ENCODE measurements at places on chromosomes 7 and 10.

GRCh38 chr7:137592232-137592896, 248.8 kb upstream of the PTN start:
- DNase-seq = peak; percentile 64

DNA sequence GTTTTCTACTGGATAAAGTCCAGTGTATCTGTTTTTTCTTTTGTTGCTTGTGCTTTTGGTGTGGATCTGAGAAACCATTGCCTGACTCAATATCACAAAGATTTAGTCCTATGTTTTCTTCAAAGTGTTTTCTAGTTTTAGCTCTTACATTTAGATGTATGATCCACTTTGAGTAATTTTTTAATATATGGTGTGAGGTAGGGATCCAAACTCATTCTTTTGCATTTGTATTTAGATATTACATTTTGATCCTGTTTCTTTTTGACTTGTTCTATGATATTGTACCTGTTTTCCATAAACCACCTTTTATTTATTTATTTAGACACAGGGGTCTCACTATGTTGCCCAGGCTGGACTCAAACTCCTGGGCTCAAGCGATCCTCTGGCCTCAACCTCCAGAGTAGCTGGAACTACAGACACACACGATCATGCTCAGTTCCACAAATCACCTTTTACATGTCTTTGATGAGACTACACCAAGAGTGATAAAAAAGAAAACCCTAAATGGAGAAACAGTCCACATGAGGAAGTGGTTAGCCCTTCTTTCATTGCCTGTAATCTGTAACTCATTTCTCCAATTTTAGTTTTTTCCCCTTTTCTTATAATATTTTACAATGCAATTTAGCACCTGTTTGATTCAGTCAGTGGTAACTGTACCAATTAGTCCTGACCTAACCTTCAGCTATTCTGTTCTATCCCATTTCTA, 86.0 kb downstream of the SLC37A3 start:
- DNase-seq = no peak

DNA sequence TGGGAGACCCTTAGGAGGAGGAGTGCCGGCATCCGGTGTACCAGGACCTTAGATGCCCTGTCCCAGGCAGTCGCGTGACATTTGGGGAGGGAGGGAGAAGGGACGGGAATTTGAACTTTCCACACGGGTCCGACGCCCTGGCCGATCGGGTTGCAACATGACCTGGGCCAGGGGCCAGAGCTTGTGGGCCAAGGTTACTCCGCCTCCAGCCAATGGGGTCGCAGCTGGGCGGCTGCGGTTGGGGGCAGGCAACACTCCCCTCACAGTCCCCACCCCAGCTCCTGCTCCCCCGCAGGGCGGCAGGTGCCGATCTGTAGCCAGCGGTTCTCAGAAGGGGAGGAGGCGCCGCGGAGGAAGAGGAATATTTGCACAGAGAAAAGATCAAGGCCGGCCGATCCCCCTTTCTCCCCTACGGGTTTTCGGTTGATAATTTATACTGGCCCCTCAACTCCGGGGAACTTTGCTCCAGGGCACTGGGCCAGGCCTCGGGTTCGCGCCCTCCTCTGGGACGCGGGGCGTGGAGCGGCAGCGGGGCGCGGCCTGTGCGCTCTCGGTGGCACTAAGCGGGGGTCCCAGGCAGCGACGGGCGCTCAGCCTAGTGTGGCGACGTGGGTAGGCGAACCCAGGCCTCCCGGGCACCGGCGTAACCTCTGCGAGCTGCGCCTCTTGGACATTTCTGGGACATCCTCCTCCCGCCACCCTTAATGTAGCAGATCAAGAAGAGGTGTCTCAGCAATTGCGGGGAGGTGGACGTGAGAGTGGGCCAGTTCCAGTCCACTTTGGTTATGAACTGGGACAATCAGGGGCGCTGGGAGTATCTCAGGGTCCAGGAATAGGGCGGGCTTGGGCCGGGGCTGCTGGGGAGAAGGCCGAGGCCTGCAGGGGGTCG, 1.2 kb downstream of the MLXIPL start:
- DNase-seq = no peak

DNA sequence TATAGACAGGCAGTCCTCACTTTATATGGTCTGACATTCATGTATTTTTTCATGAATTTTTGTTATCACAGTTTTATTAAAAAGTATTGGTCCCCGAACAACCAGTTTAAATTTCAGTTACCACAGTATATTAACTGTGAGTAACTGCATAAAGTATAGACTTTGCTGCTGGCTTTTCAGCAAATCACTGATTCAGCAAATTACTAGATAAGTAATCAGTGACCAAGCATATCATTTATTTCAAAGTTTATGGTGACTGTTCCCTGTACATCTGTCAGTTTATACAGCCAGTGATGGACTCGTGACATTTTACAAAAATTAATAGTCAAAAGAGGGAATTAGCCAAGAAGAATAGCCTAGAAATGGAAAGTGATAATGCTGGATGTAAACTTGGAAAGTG, 266.7 kb upstream of the CHRM2 start:
- DNase-seq = no peak

DNA sequence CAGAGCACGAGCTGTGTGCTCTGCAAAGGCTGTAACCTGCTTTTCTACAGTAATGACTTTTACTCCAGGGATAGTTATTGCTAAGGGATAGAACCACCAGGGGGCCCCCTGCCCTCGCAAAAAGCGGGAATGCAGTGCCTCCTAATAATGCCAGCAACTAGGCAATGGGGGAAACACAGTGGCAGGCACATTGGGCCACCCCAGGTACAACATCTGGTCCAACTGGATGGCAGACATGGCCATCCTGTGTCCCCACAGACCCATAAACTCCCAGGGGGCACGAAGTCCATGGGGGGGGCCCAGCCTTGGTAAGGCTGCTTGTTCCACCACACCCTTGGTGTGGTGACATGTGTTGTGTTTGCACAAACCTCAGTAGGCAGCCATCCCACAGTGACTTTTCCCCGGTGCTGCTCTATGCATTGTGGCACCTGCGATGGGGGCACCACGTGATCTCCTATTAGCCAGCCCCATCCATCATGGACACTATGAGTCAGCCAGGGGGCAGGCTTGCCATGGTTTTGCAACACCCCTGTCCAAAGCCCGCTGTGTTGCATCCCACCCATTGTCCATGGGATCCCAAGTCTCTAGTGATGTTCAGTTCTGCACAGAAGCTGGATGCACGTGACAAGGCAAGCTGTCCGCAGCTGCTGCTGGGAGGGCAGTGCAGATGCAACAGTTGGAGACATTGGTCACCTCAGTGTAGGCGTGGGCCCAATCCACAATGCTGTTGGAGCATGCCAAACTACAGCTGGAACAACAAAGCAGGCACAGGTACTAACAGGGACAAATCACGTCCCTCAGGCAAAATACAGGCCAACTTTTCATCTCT, 84.0 kb downstream of the ANLN start:
- DNase-seq = peak; percentile 79

Data from dorsolateral prefrontal cortex (tissue), 122 donors.